ENCODE measurements at places on chromosomes 11 and 22.

DNA sequence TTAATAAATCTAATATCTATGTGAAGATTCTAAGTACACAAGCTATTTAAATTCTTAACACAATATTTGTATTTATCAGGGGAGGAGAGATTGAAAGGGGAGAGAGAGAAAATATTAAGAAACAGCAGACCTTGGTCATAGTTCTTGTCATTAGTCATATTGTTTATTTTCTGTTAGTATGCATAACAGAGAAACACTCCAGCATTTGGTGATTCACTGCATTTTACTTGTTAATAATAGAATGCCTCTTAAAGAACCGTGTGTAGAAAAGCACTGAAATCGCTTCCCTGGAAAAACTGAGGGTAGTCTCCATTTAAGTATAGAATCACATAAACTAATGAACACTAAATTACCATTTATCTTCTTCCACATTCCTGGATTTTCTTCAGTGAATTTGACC lies 122.7 kb upstream of the TRPC6 start:
- DNase-seq = no peak

- DNase-seq = peak; percentile 87
Observed at GRCh38 chr11:60985991-60986915, 14.8 kb downstream of the CD6 start.

GRCh38 chr22:28249402-28249801 lies 330.3 kb upstream of the PITPNB start:
- no peak for DNase-seq

DNA sequence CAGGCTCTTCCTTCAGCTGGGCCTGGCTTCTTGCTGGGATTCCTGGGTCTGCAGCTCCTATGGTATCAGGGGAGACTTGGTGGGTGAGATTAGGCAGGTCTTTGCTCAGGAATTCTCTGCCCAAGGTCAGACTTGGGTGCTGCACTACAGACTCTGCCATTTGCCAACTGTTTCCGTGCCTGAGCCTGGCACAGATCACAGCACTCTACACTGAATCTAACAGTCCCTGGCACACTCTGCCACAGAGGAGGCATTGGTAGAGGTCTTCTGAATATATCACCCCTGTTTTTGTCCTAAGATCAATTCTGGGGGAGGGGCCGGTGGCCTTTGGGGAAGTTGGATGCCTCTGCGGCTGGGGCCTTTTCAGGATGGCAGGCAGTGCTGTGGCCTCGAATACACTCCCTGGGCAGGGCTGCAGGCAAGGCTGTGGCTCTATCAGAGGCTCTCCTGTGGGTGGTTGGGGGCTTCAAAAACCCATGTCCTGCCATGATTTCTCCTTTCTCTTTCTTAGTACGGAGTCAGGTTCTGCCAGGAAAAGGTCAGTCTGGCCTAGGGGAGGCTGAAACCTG lies 115.0 kb upstream of the NARS2 start:
- DNase-seq = no peak

DNA sequence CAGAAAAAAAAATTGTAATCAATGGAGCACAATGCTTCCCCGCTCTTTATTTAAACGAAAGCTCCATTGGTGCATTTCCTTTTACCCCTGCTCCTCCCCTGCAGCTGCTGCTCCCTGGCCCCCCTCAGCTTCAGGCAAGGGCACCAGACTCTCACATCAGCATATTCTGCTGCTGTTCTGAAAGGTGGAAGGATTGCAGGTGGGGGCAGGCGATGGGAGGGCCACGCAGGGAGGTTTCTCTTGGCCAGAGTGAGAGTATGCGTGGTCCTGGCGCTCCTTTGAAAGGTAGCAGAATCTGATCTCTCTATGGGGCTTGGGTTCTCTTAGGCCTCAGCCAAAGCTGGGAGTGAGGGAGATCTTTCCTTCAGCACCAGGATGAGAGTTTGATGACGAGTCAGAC lies 240.9 kb upstream of the CADM1 start:
- DNase-seq = no peak
